Naive thymus-derived CD8-positive, alpha-beta T cell (primary cell): ENCODE measurements at places on chromosomes 4 and X. TPM values are rescaled to one million over a fixed set of nuclear protein-coding genes. Genes with fewer than 3 reads are reported as not detected.

Gene FAM47A
- polyA plus RNA-seq: not detected

Gene HUWE1
- polyA plus RNA-seq: 12.0 TPM

Gene PLS3
- not detected for polyA plus RNA-seq

Gene LANCL3
- not detected for polyA plus RNA-seq

Gene PALLD
- polyA plus RNA-seq: not detected
